ENCODE measurements at places on chromosomes 1 and 21. TPM values are rescaled to one million over a fixed set of nuclear protein-coding genes. Genes with fewer than 3 reads are reported as not detected.

GRCh38 chr1:220336391-220337031 lies 64.3 kb upstream of the RAB3GAP2 start:
- DNase-seq: no peak

DNA sequence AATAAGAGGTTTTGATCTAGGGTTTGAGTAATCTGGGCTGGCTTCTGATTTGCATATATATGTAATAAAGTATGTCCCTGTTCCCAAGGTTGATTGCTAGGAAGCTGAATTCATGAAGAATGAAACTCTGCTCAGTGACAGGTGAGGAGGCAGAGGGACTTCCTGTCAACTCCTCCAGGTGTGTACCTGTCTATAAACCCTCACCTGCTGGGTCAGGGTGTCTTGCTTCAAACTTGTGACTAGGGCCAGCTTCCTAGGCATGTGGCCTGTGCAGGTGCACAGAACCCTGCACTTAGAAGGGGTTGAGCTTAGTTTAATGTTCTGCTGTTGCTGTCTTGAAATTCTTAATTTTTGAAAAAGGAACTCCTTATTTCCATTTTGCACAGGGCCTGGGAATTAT lies 21.1 kb downstream of the OLFML3 start:
- no peak for DNase-seq

GRCh38 chr1:68916221-68916902 lies 419.5 kb upstream of the DEPDC1 start:
- DNase-seq: no peak

CPTP gene
- 14.3 TPM for total RNA-seq

MYOC gene
- under 0.01 TPM for total RNA-seq

GRCh38 chr21:21019681-21020080 lies 21.5 kb downstream of the NCAM2 start:
- DNase-seq: no peak

TDRD10 gene
- total RNA-seq: 0.41 TPM

- no peak for DNase-seq
Observed at GRCh38 chr1:31704271-31705079, 658 bp upstream of the COL16A1 start.

- no peak for DNase-seq
Observed at GRCh38 chr1:177907000-177907399, 62.9 kb downstream of the SEC16B start.

DNA sequence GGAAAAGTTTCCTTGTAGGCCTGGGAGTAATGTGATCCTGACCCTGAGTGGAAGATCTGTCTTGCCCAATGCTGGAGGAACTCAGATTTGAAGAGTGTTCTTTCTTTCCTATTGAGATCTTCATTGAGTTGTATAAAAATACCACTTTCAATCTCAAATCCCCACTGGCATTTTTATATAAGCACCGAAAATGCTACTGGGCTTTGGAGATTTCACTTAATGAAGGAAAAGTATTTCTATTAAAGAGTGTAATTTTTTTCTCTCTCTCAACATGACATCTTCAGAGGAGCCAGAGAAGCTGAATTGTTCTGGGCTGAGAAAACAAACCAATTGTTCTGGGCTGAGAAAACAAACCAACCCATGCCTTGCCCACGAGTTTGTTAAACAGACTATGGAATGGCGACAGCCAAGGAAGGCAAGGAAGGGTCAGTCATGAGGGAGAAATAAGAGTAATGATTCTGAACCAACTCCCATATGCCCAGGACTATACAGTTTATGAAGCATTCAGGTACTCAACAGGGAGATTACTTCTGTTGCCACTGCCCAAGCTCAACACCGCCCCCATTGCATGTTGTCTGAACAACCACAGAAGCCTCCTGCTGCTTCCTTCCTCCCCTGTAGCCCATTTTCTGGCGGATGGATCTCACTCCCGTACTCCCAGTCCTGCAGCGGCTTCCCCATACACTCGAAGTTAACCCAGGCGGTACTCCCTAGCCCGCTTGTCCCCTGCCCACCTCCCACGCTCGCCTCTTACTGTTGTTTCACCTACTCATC lies 103.2 kb downstream of the BEND5 start:
- no peak for DNase-seq

- DNase-seq: no peak
Observed at GRCh38 chr1:51236531-51237350, 668 bp downstream of the RNF11 start.

PEX10 gene
- total RNA-seq: 20.0 TPM

- no peak for DNase-seq
Observed at GRCh38 chr1:201750934-201751333, 78.0 kb upstream of the IPO9 start.

ACBD6 gene
- 57.1 TPM for total RNA-seq

DNA sequence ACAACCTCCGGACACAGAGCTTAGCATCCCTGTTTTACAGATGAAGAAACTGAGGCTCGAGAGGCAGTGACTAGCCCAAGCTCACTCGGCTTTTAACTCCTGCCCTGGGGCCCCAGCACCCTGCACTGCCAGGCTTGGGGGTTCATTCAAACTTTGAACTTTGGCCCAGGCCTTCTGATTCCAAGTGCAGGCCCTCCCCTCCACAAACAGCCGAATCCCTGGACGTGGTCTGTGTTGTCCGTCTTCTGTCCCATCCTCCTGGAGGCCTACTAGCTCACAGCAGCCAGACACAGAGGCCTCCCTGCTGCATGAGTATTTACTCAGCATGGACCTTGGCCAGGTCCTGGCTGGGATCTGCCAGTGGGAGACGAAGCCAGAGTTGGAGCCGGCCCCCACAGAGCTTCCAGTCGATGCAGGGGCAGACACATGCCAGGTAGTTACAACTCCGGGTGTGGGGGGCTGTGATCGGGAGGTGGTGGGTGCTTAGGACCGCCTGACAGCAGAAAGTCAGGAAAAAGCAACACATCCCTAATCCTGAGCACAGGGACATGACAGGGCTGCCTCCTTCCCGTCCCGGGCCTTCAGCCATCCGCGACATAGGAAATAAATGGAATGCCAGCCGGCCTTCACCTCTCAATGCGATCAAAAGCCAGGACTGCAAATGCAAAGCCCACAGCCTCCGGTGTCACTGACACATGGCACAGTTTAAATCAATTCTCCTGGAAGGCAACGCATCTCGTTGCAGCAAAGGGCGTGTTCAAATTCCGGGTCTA lies 7.4 kb downstream of the IFFO2 start:
- DNase-seq: no peak

DNA sequence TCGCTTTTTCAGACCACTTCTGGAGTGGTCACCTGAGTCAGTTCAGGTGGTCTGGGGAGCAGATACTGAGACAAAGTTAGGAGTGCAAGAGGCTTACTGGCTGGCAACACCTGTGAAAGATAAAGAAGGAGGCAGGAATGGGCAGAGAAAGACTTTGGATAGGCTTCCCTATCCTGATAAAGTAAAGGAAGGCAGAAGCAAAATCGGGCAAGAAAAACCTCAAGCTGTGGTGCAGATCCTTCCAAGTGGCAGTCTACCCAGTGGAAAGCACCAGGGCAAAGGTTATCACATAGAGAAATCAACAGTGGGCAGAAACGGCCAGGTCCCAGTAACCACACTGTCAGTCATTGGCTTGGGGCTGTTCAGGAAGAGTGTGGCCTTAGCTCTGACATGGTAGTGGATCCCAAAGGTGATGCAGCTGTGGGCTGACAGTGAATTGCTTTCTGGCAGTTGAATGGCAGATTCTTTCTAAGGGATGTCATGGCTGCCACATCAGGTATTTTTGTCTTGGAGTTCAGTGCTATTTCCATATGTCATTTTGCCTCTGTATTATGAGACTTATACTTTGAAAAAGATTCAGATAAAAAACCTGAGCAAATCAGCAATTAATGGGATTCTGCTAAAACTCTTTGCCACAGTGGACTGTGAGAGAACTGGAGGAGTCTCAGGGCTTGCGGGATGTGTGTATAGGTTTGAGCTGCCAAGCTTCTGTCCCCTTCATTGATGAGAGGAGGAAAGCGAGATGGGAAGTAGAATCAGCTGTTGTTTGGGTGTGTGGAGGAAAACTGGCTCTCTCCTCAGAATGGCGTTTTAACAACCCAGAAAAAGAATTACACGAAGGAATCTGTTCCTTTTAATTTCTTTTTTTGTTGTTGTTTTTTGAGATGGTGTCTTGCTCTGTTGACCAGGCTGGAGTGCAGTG lies 8.1 kb upstream of the CGN start:
- DNase-seq: no peak

- DNase-seq: no peak
Observed at GRCh38 chr1:244311784-244312532, 139.8 kb downstream of the ADSS2 start.

- DNase-seq: peak; percentile 73
Observed at GRCh38 chr1:11648039-11648438, 6.2 kb downstream of the FBXO2 start.

- peak; percentile 4 for DNase-seq
Observed at GRCh38 chr1:88061492-88062177, 622.4 kb upstream of the PKN2 start.

DNM3 gene
- 76.2 TPM for total RNA-seq

PGLYRP4 gene
- not detected for total RNA-seq

DNA sequence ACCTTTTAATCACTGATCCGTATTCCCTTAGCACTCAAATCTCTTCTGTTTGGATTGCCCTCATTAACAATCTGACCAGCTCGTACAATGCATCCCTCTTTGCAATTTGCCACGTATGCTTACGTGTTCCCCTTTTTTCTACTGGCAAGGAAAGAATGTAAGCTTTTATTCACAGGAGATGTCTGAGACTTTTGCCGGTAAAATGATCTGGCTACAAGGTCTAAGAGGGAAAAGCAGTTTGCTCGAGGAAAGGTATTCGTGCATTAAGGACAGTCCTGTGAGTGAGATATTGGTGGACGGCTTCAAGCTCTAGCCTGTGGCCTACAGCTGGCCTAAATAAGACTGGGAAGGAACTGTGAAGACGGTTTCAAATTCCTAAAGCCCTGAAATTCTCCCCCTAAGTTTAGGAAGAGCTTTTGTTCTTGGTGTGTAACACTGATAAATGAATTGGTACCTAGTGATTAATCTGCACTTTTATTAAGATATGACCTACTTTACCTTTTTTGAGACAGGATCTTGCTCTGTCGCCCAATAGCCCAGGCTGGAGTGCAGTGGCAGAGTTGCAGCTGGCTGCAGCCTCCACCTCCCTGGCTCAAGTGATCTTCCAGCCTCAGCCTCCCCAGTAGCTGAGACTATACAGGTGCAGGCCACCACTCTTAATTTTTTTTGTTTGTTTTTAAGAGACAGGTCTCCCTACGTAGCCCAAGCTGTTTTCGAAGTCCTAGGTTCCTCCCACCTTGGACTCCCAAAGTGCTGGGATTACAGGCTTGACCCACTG lies 895 bp upstream of the UBR4 start:
- no peak for DNase-seq

CRNN gene
- not detected for total RNA-seq

DNA sequence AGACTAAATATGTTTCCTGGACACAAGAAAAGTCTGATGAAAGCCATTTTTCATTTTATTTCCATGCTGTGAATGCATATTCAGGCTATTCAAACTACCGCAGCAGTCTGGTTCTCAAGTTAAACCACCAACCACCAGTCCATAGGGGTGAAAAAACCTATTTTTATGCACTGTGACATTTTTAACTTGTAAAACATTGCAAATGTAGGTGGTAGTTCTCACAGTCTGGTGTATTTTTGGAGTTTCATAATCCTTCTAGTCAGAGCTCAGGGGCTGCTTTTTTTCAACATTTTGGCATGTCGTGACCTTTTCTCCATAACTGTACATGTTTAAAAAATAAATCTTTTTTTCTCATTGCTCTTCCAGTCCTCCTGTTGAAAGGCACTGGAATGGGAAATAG lies 907.6 kb upstream of the ADGRL2 start:
- DNase-seq: peak; percentile 1

- no peak for DNase-seq
Observed at GRCh38 chr1:93186667-93187066, 6.1 kb downstream of the CCDC18 start.

- no peak for DNase-seq
Observed at GRCh38 chr1:226541231-226541630, 7.3 kb upstream of the STUM start.

GRCh38 chr1:242826701-242827336 lies 302.3 kb upstream of the PLD5 start:
- DNase-seq: no peak

CRP gene
- total RNA-seq: not detected

CAMK1G gene
- 2.4 TPM for total RNA-seq

GRCh38 chr21:41967708-41968107 lies 13.9 kb upstream of the C2CD2 start:
- DNase-seq: no peak

Data from frontal cortex (tissue), 4 donors.